ENCODE measurements at places on chromosomes 12 and 14. TPM values are rescaled to one million over a fixed set of nuclear protein-coding genes. Genes with fewer than 3 reads are reported as not detected.

- no peak overlapping the region for H3K4me3 ChIP-seq
- no peaks in the 10 kb centered on the region for H3K4me1 ChIP-seq
- no peak overlapping the region for H3K27ac ChIP-seq
- H3K27me3 ChIP-seq = no peaks in the 10 kb centered on the region
Observed at GRCh38 chr14:39014460-39014859, 88.6 kb downstream of the SEC23A start.

DNA sequence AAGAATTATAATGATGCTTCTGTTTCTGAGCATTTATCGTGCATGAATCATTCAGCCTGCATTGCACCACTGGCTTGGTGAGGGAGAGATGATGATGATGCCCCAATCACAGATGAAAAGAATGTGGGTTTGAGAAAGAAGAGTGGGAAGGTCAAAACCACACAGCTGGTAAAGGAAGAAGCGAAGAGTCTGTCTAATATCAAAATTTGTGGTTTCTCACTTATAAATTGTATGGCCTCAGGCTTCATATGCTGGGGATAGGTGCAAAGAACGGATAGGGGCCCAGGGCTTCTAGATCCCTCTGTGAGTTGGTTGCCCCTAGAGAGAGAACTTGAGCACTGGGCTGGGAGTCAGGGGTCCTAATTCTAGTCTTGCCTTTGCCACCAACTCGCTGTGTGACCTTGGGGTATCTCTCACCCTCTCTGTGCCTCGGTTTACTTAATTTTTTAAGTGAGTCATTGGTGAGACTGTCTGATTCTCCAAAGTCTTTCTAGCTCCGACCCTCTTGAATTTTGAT is 2.2 kb downstream of the OASL start:
- H3K36me3 ChIP-seq = no peaks in the 10 kb centered on the region
- no peaks in the 10 kb centered on the region for H3K4me1 ChIP-seq
- H3K4me3 ChIP-seq = no peak overlapping the region
- H3K27me3 ChIP-seq = no peaks in the 10 kb centered on the region
- no peak overlapping the region for H3K27ac ChIP-seq

DNA sequence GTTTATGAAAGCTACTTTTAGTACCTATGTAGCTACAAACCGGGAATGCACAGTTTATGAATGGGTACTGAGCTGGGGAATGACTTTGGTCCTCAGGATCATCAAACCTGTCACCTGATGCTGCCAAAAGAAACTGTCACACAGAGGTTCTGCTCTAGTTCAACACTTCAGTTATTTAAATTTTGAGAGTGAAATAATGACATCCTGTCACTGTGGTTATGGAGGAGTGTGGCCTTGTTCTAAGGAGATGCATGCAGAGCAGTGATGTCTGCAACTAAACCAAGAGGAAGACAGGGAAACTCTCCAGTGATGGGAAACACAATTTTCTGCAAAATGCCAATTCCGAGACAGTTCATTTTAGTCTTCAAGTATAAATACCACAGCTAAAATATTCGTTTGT is 4.8 kb upstream of the AEBP2 start:
- no peaks in the 10 kb centered on the region for H3K4me1 ChIP-seq
- no peak for DNase-seq
- H3K4me3 ChIP-seq = no peak overlapping the region
- H3K27ac ChIP-seq = no peak overlapping the region
- no peaks in the 10 kb centered on the region for H3K36me3 ChIP-seq
- H3K27me3 ChIP-seq = no peaks in the 10 kb centered on the region

DNA sequence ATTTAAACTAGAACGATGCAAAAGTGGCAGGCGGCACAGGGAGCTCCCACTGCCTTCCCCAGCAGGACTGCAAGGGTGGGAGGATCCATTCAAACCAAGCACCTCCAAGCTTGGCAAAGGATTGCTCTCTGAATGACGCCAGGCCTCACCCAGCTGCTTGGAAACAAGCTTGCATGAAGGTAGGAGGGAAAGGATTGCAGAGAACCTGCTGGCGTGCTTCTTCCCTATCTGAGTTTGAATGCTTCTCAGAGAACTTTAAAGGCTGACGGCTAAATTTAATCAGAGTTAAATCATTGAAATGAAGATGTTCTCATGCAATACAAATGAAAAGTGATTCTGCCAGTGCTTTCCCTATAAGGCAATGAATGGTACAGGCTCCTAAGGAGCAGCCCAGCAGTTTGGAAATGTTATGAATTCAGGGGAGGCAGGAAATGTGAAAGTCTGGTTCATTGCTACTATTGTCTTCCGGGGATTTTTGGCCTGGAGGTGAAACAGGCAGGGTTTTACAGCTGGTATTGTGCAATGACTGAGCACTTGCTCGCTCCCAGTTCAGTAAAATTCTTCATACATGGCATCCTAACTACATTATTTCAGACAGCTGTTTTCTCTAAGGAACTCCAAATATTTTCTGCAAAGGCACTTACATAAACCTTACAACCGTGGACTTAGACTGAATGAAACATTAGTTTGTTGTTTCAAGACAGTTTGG is 31.9 kb upstream of the DUSP6 start:
- peaks cover 19% of the 10 kb centered on the region for H3K4me1 ChIP-seq
- H3K27ac ChIP-seq = peak overlapping the region; percentile 81
- H3K36me3 ChIP-seq = no peaks in the 10 kb centered on the region
- peak; percentile 68 for DNase-seq

- no peaks in the 10 kb centered on the region for H3K27me3 ChIP-seq
- no peaks in the 10 kb centered on the region for H3K4me1 ChIP-seq
- no peaks in the 10 kb centered on the region for H3K36me3 ChIP-seq
- DNase-seq = no peak
Observed at GRCh38 chr12:116547955-116548501, 11.2 kb upstream of the MAP1LC3B2 start.

DNA sequence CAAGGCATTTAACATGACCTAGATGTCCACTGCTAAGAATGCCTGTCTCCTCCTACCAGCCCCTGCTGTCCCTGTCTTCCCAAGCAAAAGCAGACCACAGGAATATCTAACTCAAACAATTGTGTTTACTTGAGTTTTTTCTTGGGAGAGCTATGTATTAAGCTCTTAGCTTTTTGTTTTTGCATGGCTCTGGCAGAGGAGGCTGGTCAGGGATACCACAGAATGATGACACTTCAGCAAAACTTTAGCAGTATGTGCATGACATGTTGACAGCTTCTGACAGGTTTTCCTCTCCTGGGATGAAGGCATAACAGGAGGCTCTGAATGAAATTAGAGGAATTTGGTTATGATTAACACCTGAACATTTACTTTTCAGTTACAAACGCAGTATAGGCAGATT is 6.9 kb downstream of the TMBIM6 start:
- H3K27ac ChIP-seq = no peak overlapping the region
- no peaks in the 10 kb centered on the region for H3K27me3 ChIP-seq
- DNase-seq = no peak
- H3K36me3 ChIP-seq = peaks cover 7% of the 10 kb centered on the region

- no peak overlapping the region for H3K27ac ChIP-seq
- H3K36me3 ChIP-seq = no peaks in the 10 kb centered on the region
- H3K4me3 ChIP-seq = no peak overlapping the region
- no peak for DNase-seq
Observed at GRCh38 chr14:42000450-42000849, 393.8 kb downstream of the LRFN5 start.

DNA sequence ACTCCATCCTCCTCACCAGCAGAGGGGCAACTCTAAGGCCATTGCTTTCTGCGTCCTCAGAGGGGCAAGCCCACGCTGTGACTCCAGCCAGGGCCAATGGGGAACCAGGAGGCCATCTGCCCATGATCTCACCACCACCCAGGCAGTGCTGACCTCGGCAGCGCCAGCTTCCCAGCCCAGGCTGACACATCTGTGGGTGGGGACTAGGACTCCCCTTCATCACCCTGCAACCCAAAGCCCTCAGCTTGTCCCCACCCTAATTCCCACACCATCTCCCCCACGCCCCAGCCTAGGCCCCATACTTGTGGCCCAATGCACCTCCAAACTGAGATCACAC is 58.6 kb downstream of the VWF start:
- H3K4me3 ChIP-seq = no peak overlapping the region
- no peaks in the 10 kb centered on the region for H3K27me3 ChIP-seq
- H3K36me3 ChIP-seq = no peaks in the 10 kb centered on the region

DNA sequence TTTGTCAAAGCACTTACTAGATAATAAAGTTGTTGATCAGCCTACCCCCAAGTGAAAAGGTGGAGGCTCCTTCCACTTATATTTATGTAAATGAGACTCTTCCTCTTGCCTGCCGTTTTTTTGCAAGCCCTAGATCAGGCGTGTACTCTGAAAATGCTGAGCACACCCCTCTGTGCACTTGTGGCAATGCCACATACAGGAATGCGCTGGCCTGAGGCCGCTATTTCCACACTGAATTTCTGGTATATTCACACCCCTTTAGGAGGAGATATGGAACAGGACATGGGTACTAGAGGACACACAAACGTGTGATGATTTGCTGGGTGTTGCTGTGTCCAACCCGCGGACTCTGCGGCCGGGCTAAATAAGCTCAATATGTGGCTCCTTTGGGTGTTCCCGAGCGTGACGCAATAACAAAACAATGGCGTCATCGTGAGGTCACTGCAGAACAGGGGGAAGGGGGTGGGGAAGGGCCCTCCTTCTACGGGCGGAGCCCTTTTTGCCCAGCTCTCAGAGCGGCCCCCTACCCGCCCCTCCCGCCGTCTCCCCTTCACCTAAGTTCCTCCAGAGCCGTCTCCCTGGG is 554 bp upstream of the TSPAN31 start:
- H3K36me3 ChIP-seq = no peaks in the 10 kb centered on the region
- peaks cover 9% of the 10 kb centered on the region for H3K4me1 ChIP-seq
- peak overlapping the region; percentile 95 for H3K27ac ChIP-seq
- H3K27me3 ChIP-seq = peaks cover 14% of the 10 kb centered on the region

- peak overlapping the region; percentile 84 for H3K4me3 ChIP-seq
- DNase-seq = no peak
- peaks cover 5% of the 10 kb centered on the region for H3K27me3 ChIP-seq
- H3K4me1 ChIP-seq = peaks cover 25% of the 10 kb centered on the region
- no peaks in the 10 kb centered on the region for H3K36me3 ChIP-seq
- H3K27ac ChIP-seq = peak overlapping the region; percentile 89
Observed at GRCh38 chr12:122022393-122023338, 982 bp downstream of the BCL7A start.

DNA sequence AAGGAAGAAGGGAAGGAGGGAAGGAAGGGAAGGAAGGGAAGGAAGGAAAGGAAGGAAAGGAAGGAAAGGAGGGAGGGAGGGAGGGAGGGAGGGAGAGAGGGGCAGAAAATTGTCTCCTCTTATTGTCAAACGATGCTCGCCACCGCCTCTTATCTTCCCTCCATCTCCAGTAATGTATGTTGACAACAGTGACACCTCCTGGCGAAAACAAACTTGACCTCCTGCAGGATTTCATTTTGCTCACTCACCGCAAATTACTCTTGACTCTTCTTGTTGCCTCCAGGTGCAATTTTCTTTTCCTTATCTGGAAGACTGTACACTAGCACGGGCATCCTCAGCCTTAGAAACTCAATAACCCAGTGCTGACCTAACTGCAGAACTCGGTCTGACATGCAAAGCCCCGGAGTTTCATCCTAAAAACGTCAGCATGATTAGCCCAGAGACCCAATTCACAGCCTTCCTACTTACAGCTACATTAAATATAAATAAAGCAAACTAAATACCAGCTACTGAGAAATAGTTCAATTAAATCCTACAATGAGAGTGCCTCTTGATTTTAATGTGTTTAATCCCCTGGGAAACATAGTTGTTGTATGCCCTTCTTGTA is 512.4 kb upstream of the TMPO start:
- H3K36me3 ChIP-seq = no peaks in the 10 kb centered on the region
- DNase-seq = peak; percentile 8
- no peak overlapping the region for H3K27ac ChIP-seq

- no peak for DNase-seq
- no peak overlapping the region for H3K4me3 ChIP-seq
- H3K4me1 ChIP-seq = no peaks in the 10 kb centered on the region
- no peak overlapping the region for H3K27ac ChIP-seq
- H3K27me3 ChIP-seq = no peaks in the 10 kb centered on the region
Observed at GRCh38 chr12:57810450-57810849, 8.1 kb downstream of the AVIL start.

LALBA gene
- total RNA-seq = not detected

TAS2R7 gene
- not detected for total RNA-seq

SLCO1C1 gene
- total RNA-seq = not detected

ESRRB gene
- not detected for total RNA-seq

IL26 gene
- total RNA-seq = not detected

CLEC1B gene
- not detected for total RNA-seq

ACSS3 gene
- 10.3 TPM for total RNA-seq

Data from transverse colon (tissue), 4 donors.